Stimulated activated CD8-positive, alpha-beta memory T cell treated with anti-CD3 and anti-CD28 coated beads, Interleukin-2, amount 100 ng/mL, for 1 hour (primary cell): ENCODE measurements at places on chromosomes 12 and 14.
A peak's percentile ranks its signal among the peaks of the same experiment; 100 is the strongest.

- DNase-seq, result peak; percentile 3
Measured at GRCh38 chr12:54596526-54596946, 8.1 kb upstream of the PPP1R1A start.

DNA sequence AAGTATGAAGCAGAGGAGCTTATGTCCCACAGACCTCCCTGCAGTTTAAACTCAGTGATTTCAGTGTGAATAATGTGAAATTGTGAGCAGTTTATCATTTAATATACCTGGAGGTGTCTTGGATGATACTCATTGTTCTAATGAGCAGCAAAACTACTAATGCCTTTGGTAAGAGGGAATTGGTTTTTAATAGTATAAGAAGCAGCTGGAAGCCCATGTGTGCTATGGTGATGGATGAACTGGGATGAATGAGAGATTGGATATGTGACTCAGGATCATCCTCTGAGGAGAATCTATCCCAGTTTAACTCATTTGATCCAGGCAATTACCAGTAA lies 7.1 kb upstream of the CCDC184 start:
- no peak for DNase-seq

- DNase-seq, result no peak
Measured at GRCh38 chr12:59700153-59700450, 104.3 kb downstream of the SLC16A7 start.

- DNase-seq, result no peak
Measured at GRCh38 chr14:73717266-73717665, 3.1 kb upstream of the PNMA1 start.

- no peak for DNase-seq
Measured at GRCh38 chr14:60184146-60184904, 19.1 kb upstream of the DHRS7 start.

GRCh38 chr12:51522696-51523095 lies 68.3 kb upstream of the SCN8A start:
- DNase-seq, result no peak

DNA sequence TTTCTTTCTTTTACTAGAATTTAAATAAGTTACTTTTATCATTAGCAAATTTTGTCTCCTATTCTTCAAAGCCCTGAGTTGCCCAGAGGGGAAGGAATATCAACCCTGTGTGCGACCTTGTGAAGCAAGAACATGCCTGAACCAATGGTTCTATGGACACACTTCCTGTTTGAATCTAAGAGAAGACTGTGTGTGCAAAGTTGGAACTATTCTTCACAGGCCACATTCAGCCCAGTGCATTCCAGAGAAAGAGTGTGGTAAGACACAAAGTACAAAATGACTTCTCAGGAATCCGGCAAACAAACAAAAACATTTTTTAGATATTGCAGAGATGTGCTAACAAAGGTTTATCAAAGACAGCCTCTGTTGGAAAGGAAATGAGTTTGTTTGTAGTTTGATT lies 90.8 kb upstream of the PTPRQ start:
- no peak for DNase-seq

GRCh38 chr14:80996049-80996901 lies 40.9 kb downstream of the TSHR start:
- DNase-seq, result no peak

DNA sequence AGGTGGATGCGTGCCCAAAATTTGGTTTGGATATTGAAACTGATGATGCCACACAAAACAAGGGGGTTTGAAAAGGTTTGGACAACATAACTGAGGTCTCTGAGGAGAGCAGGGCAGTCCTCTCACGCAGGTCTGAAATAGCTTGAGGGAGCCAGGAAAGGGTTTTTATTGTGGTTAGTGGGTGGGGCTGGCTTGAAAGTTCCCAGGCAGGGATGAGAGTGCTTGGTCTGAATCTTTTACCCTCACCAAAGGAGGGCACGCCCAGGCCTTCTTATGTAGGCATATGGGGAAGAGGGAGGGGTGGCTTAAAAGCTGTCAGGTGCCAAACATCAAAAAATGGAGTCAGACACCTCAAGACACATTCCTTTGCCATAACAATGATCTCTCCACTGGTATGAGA lies 493.1 kb upstream of the CCDC196 start:
- DNase-seq, result no peak

- no peak for DNase-seq
Measured at GRCh38 chr12:116708826-116709756, 28.8 kb downstream of the SPRING1 start.

GRCh38 chr12:30515351-30515750 lies 180.3 kb downstream of the IPO8 start:
- no peak for DNase-seq

- no peak for DNase-seq
Measured at GRCh38 chr14:76298896-76299295, 77.0 kb upstream of the ESRRB start.

GRCh38 chr12:31728289-31728916 lies 418 bp downstream of the AMN1 start:
- DNase-seq, result no peak

DNA sequence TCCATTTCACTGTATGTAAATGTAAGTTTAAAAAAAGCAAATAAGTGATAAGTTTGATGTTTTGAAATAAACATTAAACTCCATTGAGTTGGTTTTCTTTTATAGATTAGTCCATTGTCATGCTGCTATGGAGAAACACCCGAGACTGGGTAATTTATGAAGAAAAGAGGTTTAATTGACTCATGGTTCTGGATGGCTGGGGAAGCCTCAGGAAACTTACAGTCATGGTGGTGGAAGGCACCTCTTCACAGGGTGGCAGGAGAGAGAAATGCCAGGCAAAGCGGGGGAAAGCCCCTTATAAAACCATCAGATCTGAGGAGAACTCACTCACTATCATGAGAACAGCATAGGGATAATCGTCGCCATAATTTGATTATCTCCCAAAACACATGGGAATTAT lies 48.4 kb upstream of the OXA1L start:
- DNase-seq, result no peak
